CD4-positive, alpha-beta T cell treated with Interferon alpha-2 for 1 hour (primary cell): ENCODE measurements at places on chromosomes 5 and 9.
A peak's percentile ranks its signal among the peaks of the same experiment; 100 is the strongest.

DNA sequence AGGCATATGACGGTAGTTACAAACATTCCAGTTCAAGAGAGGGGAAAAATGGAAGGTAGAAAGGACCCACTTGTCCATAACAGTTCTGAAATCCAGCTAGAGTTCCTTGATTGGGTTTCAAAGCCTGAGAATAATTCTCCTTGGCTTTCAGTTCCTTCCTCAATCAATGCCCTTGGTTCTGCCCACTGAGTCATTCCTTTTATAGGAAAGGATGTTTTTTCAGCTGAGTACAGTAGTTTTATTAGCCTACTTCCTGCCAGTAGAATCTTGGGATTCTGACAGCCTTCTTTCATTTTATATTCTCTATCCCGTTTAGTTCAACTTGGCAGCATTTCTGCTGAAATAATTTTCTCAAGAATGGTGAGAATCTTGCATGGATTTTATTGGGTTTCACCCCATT, 386.9 kb upstream of the SMC2 start:
- DNase-seq, result no peak

GRCh38 chr5:6510973-6511372, 62.3 kb downstream of the UBE2QL1 start:
- DNase-seq, result no peak

DNA sequence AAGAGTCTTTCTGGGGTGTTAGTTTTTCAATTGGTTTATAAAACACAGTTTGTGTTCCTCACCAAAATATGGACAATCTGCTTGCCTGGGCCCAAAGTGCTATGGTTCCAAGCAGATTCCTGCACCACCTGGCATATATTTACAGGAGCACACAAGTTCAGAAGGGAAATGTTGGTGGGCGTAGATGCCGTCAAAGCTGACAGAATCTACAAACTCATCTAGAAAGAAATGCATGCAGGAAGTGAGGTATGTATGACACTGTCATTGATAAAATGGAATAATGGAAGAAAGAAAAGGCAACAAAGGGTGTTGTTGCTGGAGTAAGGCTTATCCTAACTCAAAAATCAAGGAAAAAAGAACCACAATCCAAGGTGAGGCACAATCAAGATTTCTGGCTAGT, 225.8 kb downstream of the MLLT3 start:
- DNase-seq, result no peak

GRCh38 chr9:91843623-91844148, 106.3 kb downstream of the ROR2 start:
- no peak for DNase-seq

GRCh38 chr9:15086778-15087324, 176.6 kb upstream of the FREM1 start:
- DNase-seq, result no peak

DNA sequence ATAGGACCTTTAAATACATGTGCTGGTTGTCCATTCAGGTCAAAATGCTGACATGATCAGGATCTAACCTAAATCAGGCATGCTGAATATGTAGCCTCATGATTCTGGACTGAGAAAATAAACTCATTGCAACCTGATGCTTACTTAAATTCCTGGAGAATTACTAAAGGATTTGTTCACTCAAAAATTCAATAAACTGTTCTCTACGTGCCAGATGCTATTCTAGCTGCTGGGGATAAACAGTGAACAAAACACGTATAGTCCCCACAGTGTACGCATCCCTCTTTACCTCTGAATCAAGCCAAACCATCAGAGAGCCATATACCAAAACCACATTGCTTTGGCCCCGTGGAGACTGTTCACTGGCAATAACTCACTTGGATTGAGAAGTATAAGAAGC, 6.1 kb downstream of the SCAI start:
- no peak for DNase-seq

DNA sequence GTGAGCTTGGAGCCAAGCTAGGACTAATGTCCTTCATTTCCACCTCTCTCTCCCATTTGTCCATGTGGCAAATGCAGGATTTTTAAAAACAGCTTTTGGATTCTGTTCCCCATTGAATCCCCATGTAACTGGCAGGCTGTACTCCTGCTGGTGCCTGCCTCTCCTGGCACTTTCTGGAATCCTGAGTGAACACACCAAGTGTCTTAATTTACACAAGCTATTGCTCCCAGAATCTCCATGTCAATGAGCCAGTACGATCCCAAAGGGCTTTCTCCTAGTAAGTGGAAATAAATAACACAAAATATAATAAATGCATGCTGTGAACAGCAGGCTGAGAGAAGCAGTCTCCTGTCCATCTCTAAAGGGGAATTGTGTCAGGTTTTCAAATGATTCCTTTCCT, 88.4 kb upstream of the WWC1 start:
- no peak for DNase-seq

DNA sequence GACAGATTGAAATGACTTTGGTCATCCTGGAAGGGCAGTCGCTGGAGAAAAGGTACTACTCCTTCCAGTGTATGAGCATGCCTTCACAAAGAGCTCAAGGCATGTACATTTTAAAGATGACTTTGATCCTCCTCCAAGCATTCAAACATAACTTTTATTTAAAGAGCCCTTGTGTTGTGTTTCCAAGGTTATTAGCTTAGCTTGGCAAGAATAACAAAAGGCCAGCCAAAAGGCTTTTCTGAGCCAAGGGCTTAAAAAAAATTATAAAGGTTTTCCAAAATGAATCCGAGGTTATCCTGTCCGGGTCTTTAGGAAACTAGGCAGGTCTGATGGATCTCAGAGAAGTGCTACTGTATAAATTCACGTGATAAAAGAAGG, 71.0 kb upstream of the PLPP6 start:
- no peak for DNase-seq

DNA sequence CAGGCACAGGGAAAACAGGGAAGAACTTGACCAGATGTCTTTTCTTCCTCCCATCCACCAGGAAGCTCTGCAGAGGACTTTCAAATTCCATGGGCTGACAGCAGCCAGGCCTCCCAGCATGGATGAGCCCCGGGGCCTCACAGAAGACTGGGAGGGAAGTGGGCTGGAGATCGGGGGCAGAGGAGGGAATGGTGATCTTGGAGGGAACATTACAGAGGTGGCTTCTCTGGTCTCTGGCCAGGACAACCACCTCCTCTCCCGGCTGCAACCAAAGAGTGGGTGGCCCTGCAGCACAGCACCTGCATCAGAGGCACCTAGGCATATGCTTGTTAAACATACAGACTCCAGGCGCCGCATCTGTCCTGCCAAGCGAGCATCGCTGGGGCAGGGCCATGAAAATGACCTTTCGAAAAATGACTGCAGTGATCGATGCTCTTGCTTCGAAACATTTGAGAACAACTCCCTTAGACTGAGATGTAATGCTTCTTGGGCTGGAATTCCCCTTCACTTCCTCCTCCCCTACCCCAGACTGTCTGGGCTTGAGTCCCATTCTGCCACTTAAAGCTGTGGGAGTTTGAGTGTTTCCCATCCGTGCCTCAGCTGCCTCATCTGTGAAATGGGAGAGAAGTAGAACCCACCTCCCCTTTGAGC, 68.7 kb upstream of the UNC5A start:
- no peak for DNase-seq

DNA sequence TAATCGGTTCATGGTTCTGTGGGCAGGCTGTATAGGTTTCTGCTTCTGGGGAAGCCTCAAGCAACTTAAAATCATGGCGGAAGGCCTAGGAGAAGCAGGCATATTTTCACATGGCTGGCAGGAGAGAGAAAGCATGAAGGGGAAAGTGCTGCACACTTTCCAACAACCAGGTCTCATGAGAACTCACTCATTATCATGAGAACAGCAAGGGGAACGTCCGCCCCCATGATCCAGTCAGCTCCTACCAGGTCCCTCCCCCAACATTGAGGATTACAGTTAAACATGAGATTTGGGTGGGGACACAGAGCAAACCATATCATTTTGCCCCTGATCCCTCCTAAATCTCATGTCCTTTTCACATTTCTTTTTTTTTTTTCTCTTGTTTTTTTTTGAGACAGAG, 82.1 kb downstream of the EHMT1 start:
- no peak for DNase-seq

DNA sequence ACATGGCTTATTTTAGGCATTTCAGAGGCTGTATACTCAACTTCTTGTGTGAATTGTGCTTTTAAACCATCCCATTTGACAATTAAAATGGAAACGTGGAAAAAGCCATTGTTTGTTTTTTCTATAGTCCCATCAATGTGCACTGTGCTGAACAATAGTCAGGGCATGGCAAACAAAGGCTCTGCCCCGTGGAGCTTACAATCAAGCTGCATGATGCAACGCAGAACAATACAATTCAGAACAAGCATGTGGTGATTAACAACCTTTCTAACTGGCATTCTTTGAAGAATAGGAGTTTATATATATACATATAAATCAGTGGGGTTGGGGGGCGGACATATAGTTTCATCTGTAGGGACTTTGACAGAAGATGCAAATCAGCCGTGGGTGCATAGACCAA, 2125.4 kb upstream of the WWC1 start:
- DNase-seq, result no peak

GRCh38 chr5:122863240-122863639, 17.8 kb downstream of the SNX24 start:
- DNase-seq, result no peak

GRCh38 chr9:124412228-124412575, 3.0 kb downstream of the PSMB7 start:
- no peak for DNase-seq

GRCh38 chr9:134515026-134515821, 126.4 kb upstream of the COL5A1 start:
- DNase-seq, result no peak

DNA sequence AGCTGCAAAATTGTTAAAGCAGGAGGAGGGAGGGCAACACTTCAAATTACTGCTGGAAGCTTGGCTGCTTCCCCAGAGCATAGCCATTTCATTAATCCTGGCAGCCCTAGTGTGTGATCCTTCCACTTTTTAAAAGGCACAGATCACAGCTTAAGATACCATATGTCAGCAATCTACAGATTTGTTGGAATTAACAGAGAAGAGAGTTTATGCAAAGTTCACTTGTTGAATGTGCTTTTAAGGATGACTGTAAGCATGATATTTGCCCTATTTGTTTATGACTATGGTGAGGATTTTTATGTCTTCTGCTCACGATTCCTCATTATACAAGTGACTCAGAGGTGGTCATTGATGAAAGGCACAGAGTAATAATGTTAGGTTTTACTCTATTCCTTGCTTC, 156.0 kb upstream of the CDKN2B start:
- no peak for DNase-seq

- peak; percentile 43 for DNase-seq
Measured at GRCh38 chr5:10863763-10864383, 102.8 kb upstream of the DAP start.

- no peak for DNase-seq
Measured at GRCh38 chr5:113421693-113422092, 13.1 kb downstream of the TSSK1B start.

- no peak for DNase-seq
Measured at GRCh38 chr9:129140397-129141065, 29.3 kb downstream of the PTPA start.

DNA sequence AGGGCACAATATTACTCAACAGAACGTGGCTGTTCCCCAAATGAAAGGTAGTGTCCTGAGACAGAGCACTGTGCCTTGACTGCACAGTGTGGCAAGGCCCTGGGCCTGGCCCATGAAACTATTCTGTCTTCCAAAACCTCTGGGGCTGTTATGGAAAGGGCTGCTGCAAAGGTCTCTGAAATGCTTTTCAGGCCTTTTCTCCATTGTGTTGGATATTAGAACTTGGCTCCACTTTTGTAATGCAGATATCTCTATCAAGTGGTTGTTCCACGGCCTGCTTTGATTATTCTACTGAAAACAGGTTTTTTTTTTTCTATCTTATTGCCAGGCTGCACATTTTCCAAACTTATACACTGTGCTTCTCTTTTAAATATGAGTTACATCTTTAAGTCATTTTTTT, 777.5 kb upstream of the TYRP1 start:
- DNase-seq, result no peak

DNA sequence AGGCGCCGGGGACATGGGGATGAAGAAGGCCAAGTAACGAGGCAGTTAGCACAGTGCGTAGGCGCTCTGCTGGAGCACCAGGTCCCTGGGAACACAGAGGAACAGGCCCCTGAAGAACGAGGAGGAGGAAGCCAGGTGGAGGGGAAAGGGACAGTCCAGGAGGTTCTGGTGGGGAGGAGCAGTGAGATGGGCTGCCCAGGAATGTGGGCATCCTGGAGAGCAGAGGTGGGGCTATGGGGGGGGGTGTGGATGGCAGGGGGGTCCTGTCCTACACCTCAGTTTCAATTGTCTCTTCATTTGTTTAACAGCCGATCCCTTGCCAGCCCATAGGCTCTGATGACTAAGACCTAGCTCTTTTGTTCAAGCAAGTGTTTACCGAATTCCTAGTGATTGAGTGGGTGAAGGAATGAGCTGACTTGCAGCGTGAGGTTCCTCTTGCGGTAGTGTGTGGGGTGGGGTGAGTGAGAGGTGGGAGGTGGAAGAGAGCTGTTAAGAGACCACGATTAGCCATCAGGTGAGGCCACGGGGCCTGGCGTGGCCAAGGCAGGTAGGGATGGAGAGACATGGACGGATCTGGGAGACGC, 8.4 kb upstream of the PHYHD1 start:
- no peak for DNase-seq

DNA sequence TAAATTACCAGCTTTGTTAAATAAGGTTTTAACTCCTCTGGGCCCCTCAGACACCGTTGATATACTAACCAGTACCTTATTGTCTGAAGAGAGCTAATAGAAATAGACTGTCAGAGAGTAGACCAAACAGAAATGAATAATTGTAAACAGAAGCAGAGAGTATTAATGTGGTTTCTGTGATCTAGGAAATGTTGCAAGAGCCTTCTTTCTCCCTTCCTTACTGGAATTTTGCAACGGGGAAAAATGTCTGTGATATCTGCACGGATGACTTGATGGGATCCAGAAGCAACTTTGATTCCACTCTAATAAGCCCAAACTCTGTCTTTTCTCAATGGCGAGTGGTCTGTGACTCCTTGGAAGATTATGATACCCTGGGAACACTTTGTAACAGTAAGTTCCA, 5.1 kb downstream of the TYRP1 start:
- DNase-seq, result no peak

- no peak for DNase-seq
Measured at GRCh38 chr5:132608107-132608506, 49.9 kb upstream of the IL13 start.

DNA sequence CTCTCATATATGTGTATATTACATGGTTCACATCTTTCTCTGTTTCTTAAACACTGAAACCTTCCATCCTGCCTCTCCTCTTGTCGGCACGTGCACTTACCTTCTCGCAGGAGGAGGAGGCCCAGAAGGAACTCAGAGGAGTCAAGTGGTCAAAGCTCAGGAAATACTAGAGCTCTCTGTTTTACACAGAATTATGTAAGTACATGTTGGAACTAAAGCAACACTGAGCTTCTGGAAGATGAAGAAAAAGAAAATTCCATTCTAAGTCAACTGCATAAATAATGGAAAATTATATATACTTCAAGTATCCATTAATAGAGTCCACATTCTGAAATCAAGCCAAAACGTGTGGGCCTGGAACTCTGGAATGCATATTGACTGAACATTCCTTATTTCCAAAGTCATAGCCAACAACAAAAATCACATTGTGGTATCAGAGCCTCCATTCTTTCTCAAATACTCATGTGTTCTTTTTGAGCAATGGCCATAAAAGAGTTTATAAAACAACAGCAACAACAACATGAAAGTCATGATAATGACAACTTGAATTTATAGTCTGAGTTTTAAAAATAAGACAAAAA, 121.5 kb upstream of the RAI14 start:
- no peak for DNase-seq

- no peak for DNase-seq
Measured at GRCh38 chr5:109100971-109101370, 308.8 kb downstream of the PJA2 start.

GRCh38 chr9:124251605-124252378, 6.0 kb upstream of the NEK6 start:
- DNase-seq, result no peak
